SIG-M5 (cell line): ENCODE measurements at places on chromosomes 3 and 15.

- DNase-seq: peak; percentile 20
These were observed 54.9 kb downstream of the SPSB4 start for GRCh38 chr3:141105828-141106628.

DNA sequence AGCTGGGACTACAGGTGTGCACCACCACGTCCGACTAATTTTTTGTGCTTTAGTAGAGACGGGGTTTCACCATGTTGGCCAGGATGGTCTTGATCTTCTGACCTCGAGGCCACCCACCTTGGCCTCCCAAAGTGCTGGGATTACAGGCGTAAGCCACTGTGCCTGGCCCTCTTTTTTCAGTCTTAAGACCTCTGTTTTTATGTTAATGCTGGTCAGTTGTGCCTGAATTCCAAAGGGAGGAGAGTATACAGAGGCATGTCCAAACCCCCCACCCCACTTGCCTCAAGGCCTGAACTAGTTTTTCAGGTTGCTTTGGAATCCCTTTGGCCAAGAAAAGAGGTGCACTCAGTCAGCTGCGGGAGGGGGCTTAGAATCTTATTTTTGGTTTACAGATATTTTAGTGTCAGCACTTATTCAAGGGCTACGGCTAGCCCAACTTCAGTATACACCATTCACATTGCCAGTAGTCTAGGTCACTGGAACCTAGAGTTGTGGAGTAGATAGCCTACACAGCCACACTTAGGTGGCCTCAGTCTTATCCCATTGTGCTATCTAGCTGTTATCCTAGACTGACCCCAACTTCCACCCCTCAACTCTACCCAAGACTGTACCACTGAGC lies 128.0 kb upstream of the TPM1 start:
- no peak for DNase-seq

DNA sequence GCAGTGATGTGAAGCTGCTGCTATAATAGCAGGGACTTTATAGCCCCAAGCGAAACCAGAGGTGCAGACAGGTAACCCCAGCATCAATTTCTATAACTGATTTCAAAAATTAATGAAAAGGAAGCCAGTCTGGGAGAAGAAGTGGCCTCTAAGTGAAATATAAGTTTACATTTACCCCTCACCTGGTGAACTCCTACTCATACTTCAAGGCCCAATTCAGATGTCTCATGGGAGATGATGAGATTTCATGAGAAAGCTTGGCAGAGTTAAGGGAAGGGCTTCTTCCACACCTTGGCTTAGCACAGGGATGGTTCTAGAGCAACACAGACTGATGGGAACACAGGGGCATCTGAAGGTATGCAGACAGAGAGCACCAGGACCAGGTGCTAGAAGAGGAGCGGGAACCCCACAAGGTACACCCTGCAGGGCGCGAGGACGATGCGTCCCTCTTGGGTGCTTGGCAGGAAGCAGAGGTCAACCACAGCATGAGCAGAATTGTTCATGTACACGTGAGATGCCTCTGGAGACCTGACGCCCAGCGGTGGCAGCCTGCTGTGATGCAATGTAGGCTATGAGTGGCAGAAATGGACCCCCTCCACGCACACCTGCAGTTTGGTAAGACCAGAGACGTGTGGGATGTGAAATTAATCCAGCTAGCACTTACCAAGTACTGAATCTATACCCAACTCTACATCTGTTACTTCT lies 102.9 kb downstream of the SRGAP3 start:
- no peak for DNase-seq

GRCh38 chr3:152518346-152518745 lies 249.6 kb downstream of the MBNL1 start:
- DNase-seq: no peak

GRCh38 chr15:65409036-65409631 lies 13.6 kb downstream of the IGDCC4 start:
- no peak for DNase-seq

GRCh38 chr3:196639483-196640296 lies at the start of gene NRROS:
NRROS (plus strand) TSS chr3:196639694; CDS start chr3:196654540, 14,846 bp downstream.
- DNase-seq: peak; percentile 57
